ENCODE measurements at places on chromosomes 1 and 21.

GRCh38 chr1:236302941-236303340, 21.2 kb upstream of the ERO1B start:
- DNase-seq, result no peak

DNA sequence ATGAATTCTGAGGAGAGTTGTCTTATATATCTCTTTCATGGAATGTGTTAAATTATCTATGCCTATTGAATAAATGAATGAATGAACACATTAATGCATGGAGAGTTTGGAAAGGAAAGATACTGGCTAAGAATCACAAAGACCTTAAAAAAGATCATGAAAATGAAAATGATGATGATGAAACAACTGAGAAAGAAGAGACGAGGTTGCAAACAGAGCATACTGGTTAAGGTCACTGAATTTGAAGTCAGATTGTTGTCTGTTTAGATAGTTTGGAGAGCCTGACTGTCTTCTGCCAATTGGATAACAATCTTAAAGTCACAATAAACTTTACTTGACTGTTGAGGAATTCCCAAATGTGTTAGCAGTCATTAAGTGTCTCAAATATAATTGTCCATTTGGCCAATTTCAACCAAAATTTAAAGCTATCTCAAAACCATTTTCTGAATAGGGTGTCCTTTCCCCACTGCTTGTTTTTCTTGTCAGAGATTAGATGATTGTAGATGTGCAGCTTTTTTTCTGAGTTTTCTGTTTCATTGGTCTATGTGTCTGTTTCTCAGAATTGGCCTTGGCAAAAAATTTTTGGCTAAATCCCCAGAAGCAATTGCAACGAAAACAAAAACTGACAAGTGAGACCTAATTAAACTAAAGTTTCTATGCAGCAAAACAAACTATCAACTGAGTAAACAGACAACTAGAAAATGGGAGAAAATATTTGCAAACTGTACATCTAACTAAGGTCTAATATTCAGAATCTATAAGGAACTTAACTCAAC, 132.2 kb downstream of the PTGER3 start:
- DNase-seq, result no peak

- no peak for DNase-seq
Measured at GRCh38 chr21:26708223-26708800, 135.2 kb upstream of the CYYR1 start.

GRCh38 chr1:76268341-76268740, 193.8 kb downstream of the ST6GALNAC3 start:
- DNase-seq, result no peak

GRCh38 chr21:34075760-34076660, 2.6 kb downstream of the MRPS6 start:
- no peak for DNase-seq

- no peak for DNase-seq
Measured at GRCh38 chr1:106268070-106268469, 788.4 kb upstream of the PRMT6 start.

GRCh38 chr1:39401106-39401505, 90.3 kb upstream of the BMP8A start:
- no peak for DNase-seq

DNA sequence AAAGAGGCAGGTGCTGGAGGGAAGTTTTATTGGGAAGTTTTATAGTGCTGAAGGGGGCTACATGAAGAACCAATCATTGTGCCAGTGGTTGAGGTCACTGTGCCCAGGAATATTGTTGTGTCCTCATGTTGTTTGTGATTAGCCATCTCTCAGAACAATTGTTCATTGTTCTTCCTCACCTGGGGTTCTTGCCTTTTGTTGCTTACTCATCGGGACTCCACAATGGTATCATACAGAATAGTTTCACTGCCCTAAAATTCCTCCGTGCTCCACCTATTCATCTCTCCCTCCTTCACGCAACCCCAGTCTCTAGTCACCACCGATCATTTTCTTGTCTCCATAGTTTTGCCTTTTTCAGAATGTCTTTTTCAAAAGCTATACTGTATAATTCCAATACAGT, 38.9 kb upstream of the CDC14A start:
- DNase-seq, result no peak

- DNase-seq, result no peak
Measured at GRCh38 chr1:38305666-38306065, 259.1 kb upstream of the POU3F1 start.

DNA sequence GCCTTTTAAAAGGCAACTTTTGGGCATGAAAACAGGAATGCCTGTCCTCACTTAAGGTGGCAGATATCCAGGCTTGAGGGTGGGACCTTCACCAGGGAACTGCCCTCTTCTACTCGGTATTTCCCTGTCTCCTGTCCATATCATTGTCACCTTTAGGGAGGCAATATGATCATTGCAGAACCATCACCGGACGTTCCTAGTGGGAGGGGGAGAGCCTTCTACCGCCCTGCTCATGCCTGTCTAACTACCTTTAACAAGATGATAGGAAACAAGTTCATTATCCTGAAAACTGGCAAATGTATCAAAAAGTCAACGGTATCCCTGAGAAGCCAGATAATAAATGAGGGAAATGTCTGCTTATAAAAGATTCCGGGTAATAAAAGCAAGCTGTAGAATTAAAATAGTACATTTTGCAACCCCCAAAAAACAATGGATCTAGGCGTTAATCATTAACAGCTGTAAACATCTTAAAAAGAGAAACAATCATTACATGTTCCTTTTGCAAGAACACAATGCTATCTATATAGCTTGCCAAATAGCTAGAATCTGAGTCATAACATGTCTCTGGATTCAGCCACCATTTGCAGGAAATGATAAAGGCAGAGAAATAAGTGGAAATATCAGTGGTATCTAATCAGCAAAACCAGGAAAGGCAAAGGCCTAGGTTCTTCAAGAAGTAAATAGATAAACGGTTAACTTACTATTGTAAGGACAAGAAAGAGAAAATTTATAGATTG, 852.9 kb upstream of the ADGRL4 start:
- DNase-seq, result no peak

All from coronary artery (tissue), 2 donors.